ENCODE measurements at places on chromosomes 4 and X.

DNA sequence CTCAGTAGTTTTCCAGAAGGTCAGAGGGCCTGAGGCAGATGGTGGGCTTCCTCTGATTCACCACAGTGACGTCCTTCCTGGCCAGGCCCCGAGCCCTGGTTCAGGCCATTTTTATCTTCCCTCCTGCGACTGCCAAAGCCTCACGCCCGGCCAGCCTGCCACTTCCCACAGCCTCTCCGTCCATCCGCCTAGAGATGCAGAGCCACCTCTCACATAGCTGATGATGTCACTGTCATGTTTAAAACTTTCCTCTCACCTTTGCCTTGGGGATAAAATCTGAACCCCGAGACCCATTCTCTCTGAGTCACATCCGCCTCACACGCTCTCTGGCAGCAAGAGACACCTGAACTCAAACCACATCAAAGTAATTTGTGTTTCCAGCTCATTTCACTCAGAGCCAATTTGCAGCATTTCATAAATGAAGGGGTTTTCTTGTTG is 175.3 kb downstream of the QDPR start:
- DNase-seq, result no peak

DNA sequence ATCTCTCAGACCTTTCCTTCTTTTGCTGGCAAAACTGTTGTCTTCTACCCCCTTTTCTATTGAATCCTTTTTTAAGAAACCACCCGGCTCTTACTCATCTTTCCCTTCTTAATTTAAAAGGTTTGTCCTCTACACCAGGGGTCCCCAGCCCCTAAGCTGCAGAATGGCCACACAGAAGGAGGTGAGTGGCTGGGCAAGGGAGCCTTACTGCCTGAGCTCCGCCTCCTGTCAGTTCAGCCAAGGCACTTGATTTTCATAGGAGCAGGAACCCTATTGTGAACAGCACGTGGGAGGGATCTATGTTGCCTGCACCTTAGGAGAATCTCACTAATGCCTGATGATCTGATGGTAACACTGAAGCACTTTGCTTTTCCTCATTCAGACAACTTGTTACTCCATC is 726.3 kb upstream of the INTU start:
- no peak for DNase-seq

- DNase-seq, result no peak
Observed at GRCh38 chr4:40848940-40849339, 99.2 kb downstream of the NSUN7 start.

DNA sequence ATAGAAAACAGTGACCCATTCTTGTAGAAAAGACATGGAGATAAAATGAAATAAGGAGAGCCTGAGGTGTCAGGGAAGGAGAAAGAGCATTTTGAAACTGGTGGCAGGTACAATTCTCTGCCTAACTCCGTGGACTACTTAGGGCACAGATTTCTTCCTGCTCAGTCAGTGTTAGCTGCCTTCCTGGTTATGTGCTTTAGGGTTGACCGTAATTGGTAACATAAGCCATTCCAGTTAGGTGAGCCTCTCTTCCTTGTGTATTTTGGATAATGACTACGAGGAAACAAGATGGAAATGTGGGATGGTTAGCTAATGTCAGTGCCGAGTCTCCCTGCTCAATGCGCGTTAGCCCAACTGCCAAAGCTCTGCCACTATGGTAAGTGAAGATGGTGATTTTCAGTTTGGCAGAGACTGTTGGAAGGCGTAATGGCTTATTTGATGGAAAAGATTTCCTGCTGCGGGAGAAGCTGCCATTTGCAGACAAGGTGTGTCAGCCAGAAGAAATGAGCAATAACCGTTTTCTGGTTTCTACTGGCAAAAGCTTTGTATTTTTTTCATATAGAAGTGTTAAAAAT is 174.1 kb downstream of the CBR4 start:
- no peak for DNase-seq

DNA sequence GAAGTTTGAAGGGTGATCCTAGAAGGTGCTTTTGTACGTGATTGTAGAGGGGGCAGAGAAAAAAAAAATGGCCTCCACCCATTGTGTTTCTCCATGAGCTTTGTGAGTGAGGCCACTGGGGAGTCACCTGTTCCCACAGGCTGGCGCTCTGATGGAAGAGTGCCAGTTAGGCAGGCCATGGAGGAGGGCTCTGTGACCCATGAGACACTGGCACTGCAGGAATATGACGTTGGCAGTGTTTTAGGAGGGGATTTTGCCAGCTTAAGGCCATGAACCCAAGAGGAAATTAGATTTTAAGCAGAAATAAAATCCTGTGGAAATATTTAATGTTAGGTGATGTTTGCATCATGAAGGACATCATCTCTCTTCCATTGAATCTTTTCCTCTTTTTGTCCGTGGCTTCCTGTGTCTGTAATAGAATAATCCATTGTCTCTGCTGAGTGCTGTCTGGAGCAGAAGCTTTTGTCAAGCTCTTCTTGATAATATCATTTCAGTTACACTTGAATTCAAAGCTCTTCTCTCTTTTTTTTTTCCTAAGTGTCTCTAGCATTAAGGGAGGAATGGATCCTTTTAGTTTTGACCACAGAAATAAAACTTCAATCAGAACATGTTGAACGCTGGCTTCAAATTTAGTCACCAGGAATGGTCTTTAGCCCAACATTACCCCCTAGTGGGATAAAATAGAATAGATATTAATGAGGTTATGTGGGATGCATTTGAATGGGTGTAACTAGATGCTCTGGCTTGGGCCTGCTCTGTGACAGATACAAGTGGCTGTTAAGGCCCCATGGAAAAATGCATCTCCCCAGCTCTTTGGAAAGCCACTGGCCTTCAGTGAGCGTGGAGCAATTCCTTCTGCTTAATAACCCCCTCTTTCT is 41.0 kb upstream of the UCP1 start:
- no peak for DNase-seq

DNA sequence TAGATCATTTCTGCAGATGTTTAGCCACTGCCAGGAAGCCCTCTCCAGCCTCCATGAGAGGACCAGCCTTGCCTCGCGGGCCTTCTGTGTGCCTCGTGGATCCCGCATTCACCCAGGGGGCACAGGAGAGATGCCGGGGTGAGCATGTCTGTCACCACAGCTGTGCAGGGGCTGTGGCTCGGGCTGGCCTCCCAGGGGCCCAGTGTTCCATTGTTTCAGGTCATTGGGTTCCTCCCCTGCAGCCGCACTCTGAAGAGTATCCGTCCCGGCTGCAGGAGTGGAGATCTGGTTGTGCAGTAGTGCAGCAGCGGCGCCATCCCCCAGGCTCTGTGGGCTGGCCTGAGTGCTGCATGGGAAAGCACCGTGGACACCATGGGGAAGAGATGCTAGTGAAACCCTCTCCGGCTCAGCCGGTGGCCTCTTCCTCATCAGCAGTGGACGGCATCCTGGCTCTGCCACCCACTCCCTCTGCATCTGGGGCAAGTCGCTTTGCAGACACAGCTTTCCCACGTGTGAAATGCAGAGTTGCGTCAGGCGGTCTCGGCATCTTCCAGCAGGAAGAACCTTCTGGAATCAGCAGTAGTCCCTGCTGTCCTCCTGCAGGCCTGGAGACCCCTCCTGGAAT is 29.1 kb downstream of the TBC1D14 start:
- no peak for DNase-seq

- DNase-seq, result no peak
Observed at GRCh38 chr4:52748432-52748831, 2.8 kb downstream of the ERVMER34-1 start.

GRCh38 chrX:7059859-7060258 is 87.7 kb upstream of the STS start:
- no peak for DNase-seq

DNA sequence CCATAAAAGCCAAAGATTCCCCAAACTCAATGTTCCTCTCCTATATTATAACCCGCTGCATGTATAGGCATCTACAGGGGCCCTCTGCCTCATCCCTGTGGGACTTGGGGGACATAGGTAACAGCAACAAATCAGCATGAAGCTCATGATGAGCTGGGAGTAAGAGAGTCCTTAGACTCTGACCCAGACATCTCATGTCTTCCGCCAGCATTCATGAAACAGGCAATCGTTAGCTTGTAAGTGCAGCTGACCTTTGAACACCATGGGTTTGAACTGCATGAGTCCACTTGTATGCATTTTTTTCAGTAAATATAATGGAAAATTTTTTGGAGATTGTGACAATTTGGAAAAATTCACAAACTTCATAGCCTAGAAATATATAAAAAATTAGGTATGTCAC is 10.4 kb upstream of the SCOC start:
- DNase-seq, result no peak
